ENCODE measurements at places on chromosomes 13 and 19. TPM values are rescaled to one million over a fixed set of nuclear protein-coding genes. Genes with fewer than 3 reads are reported as not detected.

DNA sequence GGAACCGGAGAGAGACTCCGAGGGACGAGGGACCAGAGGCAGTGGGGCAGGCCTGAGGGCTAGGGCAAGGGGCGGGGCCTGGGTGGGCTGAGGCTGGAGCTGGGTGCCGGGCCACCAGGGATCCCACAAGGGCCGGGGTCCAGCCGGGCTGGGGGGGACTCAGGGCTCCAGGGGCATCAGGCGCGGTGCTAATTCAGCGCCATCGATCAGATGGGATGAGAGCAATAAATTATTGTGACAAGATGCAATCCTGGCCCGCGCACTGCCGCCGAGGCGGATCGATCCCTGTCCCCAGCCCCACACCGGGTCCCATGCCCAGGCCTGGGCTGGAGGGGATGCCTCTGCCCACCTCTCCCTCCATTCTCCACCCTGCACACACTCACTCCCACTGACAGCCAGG, 5.7 kb downstream of the ERFL start:
- no peak overlapping the region for H3K4me3 ChIP-seq
- no peak overlapping the region for H3K27ac ChIP-seq

DNA sequence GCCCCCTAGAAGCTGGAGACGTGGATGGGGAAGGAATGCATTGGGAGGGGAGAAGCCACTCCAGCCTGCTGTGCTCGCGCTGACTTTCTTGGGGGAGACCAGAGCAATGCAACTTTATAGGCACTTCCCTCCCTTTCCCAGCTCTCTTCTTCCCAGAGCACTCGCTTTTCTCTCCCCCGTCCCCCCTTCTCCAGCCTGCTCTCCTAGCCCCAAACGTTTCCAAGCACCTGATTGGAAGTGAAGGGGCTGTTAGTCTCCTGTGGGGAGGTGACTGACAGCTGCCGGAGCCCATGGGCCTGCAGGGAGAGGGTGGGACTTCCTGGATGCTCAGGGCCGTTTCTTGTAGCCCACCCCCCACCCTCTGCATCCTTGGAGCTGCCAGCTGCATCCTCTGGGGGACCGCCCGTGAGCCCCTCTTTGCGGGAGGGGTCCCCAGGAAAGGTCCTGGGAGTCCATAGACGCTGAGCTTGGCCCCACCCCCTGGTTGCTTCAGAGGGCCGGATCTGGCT, 2.5 kb downstream of the HDGFL2 start:
- no peak overlapping the region for H3K27ac ChIP-seq
- peaks cover 4% of the 10 kb centered on the region for H3K36me3 ChIP-seq
- DNase-seq: no peak
- H3K27me3 ChIP-seq: no peaks in the 10 kb centered on the region
- H3K4me3 ChIP-seq: no peak overlapping the region

DNA sequence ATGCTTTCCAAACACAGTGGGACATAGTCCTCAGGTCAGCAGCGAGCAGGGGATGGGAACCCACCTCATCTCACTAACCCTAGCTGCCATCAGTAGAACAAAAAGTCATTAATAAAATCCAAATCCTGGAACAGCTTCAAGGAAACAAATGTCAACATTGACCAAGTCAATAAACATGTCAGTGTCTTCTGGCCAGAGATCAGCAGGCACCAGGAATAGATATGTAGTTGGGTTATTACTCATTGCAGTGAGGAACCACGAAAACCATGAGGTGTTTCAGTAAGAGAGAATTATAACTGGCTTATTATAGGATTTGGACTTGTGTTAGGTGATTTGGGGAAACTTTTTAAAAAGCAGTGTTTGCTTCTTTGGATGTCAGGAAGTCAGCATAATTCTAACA, 17.1 kb upstream of the CD33 start:
- no peaks in the 10 kb centered on the region for H3K27me3 ChIP-seq
- DNase-seq: no peak
- no peak overlapping the region for H3K4me3 ChIP-seq
- H3K4me1 ChIP-seq: no peaks in the 10 kb centered on the region
- no peak overlapping the region for H3K27ac ChIP-seq
- no peaks in the 10 kb centered on the region for H3K36me3 ChIP-seq

GRCh38 chr13:114279758-114280355, 1.5 kb upstream of the UPF3A start:
- no peak for DNase-seq
- no peaks in the 10 kb centered on the region for H3K36me3 ChIP-seq
- H3K4me3 ChIP-seq: no peak overlapping the region
- H3K27ac ChIP-seq: peak overlapping the region; percentile 75
- no peaks in the 10 kb centered on the region for H3K27me3 ChIP-seq

DNA sequence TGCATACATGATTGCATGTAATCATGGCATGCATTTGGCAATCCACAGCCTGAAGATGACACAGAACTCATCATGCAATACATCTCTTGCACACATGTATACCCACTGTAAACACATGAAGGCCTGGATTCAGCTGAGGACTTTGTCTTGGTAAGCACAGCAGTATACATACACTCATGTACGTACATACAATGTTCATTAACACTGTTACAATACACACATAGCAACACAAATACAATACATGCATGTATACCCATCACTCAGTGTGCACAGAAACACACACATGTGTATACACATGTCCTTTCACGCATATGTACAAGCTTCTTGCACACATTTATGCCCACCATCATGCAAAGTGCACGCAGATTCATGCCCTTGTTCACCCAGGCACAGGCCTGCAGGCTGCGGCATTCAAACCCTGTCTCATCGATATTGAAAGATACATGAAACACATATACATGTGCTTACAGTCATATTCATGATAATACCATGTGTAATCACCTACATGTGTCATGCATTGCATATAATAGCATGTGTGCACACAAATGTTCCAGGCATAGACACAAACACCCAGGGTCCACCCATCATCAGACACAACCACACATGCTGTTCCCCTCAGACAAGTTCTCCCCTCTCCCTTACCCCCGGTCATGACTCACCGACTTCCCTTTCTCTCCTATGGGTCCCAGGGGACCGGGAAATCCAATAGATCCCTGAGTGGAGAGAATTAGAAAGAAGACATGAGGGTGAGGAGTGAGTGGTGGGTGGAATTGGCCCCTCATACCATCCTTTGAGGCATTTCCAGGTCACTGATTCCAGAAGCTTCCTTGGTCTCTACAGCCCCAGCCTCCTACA, 28.7 kb downstream of the COL5A3 start:
- no peaks in the 10 kb centered on the region for H3K4me1 ChIP-seq
- H3K36me3 ChIP-seq: no peaks in the 10 kb centered on the region
- H3K27ac ChIP-seq: no peak overlapping the region
- H3K4me3 ChIP-seq: no peak overlapping the region
- DNase-seq: no peak

GRCh38 chr13:41490371-41491015, 33.1 kb downstream of the RGCC start:
- H3K27ac ChIP-seq: no peak overlapping the region
- H3K4me3 ChIP-seq: no peak overlapping the region
- DNase-seq: no peak
- no peaks in the 10 kb centered on the region for H3K36me3 ChIP-seq
- no peaks in the 10 kb centered on the region for H3K27me3 ChIP-seq

- H3K4me1 ChIP-seq: peaks cover 42% of the 10 kb centered on the region
- H3K36me3 ChIP-seq: no peaks in the 10 kb centered on the region
- peak; percentile 44 for DNase-seq
- peak overlapping the region; percentile 98 for H3K27ac ChIP-seq
Observed at GRCh38 chr19:49851456-49852259, 699 bp downstream of the PTOV1 start.

The TJP3 gene
- 20.2 TPM for total RNA-seq

The ALG5 gene
- 23.3 TPM for total RNA-seq

All from CD4-positive, alpha-beta memory T cell (primary cell).